ENCODE measurements at places on chromosomes 5 and 9.

- no peak for DNase-seq
These were observed 30.8 kb downstream of the SLC6A3 start for GRCh38 chr5:1414311-1415058.

DNA sequence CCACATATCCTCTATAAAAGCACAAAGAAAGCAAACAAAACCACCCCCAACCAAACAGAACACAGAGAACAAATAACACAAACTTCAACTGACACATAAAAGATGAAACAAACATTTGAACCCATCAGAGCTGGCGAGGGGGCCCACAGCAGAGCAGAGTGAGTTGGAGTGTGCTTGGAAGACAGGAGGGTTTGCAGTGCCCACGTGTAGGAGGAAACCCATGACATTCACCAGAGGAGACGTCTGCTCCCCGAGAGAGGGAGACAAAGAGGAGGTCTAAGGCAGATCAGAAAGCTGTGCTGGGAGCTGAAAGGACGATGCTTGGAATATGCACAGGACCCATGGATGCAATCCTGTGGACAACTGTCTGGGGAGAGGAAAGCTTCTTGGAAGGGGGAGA is 27.0 kb downstream of the MRPL36 start:
- DNase-seq: no peak

DNA sequence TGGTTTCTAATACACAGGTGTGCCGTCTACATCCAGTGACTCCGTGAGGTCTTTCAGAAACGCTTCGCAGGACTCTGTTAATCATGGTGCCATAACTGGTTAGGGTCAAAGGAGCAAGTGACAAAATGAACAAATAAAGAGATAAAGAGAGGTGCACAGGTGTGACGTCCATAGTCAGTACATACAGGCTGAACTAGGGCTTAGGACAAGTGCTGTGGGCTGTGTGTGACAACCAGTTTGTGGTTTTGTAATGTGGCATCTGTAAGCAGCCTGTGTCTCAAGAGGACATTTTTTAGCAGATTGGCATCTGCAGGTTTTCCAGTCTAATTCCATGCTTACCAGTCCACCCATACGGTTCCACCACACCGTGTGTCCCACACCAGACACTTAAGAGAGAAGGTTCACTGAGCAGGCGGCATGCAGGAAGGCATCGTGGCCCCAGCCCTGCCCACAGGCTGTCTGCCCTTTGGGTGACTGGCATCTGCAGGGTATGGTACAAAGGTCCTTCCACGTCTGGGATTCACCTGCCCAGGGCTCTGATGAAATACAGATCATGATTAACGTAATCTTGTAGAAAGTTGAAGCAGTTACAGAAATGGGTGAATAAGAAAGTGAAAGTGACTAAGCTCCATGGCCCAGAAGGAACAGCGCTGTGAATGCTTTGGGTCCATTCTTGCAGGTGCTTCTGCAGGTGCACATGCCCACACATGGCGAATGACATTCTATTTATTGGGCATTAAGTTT is 26.9 kb downstream of the SRD5A1 start:
- no peak for DNase-seq

GRCh38 chr9:132181796-132182313 is 20.0 kb downstream of the NTNG2 start:
- no peak for DNase-seq

DNA sequence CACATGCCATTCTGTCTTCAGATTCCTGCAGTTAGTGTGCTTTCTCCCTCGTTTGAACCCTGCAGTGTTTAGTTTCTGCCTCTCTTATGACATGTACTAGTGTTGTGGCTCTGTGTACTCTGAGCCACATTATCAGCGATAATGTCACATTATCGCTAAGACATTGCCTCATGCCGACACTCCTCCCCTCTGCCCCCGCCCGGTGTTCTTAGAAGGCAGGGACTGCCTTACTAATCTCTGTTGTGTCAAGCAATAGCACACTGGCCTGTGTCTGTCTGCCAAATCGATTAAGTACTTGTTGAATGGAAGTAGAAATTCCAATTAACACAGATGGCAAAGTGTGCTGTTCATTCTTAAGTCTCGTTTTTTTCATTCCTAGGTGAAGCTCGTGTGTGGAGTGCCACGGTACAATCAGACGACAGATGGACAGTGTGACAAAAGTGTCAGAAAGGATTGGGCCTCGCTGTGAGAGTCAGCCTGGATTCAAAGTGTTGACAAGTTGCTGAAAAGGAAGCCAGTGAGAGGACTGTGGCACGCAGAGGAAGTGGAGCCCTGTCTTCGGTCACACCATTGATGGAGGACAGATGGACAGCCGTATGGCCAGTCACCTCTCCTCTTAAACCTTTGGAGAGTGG is 10.5 kb downstream of the PIK3R1 start:
- no peak for DNase-seq

- DNase-seq: no peak
These were observed 1069.9 kb downstream of the EFNA5 start for GRCh38 chr5:106600803-106601202.

DNA sequence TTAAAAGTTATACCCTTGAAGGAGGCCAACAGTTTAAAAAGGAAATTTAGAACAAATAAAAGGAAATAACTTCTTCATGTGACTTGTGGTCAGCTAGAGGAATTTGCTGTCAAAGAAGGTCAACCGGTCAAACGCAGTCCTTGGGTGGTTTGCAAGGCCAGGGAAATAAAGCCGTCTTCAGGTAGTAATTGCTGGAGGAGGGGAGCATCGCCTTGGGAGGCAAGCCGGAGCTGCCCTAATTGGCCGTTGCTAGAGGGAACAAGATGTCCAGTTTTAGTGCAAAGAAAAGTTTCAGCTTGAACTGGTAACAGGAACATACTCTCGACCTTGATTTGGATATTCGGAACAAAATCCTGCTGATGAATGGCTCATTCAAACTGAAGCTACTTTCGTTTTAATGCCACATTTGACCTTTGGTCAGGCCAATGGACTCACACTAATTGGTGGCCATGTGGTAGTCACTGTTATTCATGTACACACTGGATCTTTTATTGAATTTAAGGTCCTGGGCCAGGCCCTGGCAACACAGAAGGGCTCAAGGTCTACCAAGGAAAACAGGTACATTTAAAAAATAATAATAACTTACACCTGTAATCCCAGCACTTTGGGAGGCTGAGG is 47.0 kb upstream of the MYO10 start:
- DNase-seq: no peak

GRCh38 chr9:80498001-80498555 is 926.3 kb downstream of the TLE4 start:
- DNase-seq: no peak

DNA sequence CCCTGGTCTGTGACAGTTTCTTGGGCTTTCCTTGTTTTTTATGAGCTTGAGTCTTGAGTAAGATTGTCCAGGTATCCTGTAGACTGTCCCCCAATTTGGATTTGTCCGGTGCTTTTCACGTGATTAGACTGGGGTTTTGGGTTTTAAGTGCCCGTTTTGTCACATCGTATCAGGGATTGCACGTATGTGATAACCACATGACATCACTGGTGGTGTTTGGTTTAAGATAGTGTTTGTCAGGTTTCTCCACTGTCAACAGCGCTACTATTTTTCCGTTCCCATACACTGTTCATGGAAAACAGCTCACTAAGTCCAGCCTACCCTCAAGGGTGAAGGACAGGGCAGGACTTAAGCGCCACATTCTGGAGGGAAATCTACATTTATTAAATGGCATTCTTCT is 39.7 kb downstream of the LMNB1 start:
- no peak for DNase-seq

- DNase-seq: no peak
These were observed 57.3 kb upstream of the LHFPL2 start for GRCh38 chr5:78705826-78706225.

GRCh38 chr5:137491121-137491520 is 8.0 kb downstream of the SPOCK1 start:
- DNase-seq: no peak

- peak; percentile 29 for DNase-seq
These were observed 111.9 kb downstream of the FEM1C start for GRCh38 chr5:115432691-115433090.

DNA sequence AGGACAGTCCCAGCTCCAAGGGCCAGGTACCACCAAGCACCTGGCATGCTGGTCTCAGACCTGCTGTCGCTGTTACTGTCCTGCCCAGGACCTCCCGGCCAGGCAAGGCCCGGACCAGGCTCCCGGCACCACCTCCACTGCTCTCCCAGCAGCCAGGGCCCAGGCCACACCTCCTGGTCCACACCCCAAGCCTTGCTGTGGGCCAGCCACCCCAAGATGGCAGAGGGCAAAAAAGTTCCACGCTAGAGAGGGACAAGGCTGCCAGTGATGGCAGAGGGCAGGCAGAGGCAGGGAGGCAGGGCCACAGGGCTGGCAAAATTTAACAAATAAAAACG is 1.1 kb downstream of the DNLZ start:
- DNase-seq: no peak

DNA sequence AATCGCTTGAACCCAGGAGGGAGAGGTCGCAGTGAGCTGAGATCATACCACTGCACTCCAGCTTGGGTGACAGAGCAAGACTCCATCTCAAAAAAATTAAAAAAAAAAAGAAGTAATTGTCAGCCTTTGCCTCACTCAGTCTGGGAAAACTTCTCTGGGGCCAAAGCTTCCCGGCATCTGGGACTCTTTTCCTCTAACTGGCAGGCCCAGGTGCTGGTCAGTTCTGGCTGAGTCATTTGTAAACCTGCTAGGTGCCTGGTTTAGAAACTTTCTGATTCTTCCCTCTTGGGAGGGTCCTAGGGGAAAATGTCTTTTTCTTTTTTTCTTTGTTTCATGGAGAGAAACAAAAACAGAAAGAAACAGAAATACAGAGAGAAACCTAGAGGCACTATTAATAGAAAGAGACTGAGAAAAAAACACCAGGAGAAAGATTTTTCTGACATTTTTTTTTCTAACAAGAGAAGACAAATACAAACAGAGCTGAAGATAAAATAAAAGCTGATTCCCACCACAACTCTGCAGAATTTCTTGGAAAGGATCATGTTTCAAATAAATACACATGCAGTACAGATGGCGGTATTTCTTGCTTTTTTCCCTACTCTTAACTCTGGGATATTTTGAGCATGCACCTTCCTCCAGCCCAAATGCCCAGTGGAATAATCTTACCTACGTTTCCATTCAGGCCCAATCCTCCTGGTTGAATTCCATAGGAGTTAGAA is 22.1 kb upstream of the UBAP2 start:
- DNase-seq: peak; percentile 12

DNA sequence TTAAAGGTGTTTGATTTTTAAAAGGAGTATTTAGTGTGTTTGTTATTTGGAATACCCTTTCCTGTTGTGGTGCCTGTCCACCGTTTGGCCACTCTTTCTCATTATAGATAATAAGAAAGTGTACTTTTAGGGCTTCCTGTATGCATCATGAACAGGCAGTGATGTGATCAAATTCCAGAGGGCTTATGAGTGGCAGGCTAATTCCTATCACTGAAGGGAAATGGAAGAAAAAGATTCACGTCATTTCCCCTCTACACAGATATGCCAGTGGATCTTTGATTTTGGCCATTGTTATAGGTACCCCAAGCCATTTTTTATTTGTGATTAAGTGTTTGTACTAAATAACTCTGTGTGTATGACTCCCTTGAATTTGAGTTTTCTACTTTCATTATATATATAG is 37.1 kb downstream of the RPS6 start:
- DNase-seq: no peak

GRCh38 chr9:85703398-85703797 is 38.4 kb downstream of the AGTPBP1 start:
- no peak for DNase-seq

GRCh38 chr5:94218374-94218773 is 400.0 kb downstream of the KIAA0825 start:
- DNase-seq: no peak

- DNase-seq: no peak
These were observed 73.8 kb downstream of the NRG2 start for GRCh38 chr5:139969318-139969717.

DNA sequence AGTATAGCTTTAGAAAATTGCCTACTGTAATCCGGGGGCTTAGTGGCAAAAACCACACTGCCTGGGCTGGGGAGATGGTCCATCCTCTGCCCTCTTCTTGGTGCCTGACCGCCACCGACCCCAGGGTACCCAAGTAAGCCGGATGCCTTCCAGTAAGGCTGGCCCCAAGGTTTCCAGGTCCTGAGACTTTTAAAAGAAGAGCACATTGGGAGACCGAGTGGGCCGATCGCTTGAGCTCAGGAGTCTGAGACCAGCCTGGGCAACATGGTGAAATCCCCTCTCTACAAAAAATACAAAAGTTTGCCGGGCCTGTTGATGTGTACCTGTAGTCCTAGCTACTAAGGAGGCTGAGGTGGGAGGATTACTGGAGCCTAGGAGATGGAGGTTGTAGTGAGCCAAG is 406.7 kb upstream of the IRX4 start:
- no peak for DNase-seq

GRCh38 chr9:16514131-16514530 is 356.3 kb downstream of the BNC2 start:
- DNase-seq: no peak

- no peak for DNase-seq
These were observed 55.2 kb upstream of the NEK6 start for GRCh38 chr9:124202447-124202971.
